ENCODE measurements at places on chromosomes 7 and 10.

DNA sequence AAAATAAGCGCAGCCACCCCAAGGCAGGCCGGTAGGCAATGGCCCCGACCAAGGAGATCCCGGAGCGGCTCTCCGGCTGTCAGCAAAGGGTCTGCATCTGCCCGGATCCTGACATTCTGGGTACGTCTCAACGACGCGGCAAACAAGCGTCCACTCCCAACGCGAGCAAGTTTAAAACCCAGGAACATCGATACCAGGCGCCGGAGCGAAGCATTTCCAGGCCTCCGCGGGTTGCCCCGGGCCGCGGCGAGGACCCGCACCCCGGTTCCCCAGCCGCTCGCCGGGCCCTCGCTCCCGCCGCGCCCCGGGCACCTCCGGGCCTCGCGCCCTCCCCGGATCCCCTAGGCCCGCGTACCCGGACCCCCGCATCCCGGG lies 453 bp downstream of the URGCP start:
- peak; percentile 45 for DNase-seq

DNA sequence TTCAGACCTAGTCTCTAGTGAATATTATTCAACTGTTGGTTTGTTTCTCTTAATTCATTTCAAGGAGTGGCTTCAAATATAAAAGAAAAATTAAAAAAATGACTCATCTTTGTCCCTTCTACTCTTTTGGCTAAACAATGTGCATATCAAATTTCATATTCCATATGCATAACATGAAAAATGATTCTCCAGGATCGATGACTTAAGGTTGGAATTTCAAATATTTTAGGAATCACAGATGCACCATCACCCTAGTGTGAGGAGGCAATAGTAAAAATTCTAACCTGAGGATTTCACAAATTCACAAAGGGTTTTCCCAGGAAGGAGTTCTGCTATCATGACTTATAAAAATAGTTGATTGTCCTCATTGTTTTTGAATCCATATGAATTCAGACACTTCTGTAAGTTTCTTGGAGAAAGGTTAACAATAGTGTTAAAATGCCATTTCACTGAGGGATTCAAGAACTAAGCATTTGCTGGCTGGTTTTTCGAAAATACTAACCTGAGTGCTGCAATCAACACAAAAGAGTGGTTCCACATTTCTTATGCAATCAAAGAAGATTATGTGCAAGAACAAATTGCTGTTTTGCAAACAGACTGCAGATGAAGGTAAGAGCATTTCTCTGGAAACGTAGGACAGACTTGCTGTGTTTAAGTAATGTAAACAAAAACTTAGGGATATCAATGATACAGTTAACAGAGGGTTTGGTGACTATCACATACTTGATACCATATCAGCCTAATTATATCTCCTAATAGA lies 547.5 kb upstream of the LRRTM3 start:
- DNase-seq, result peak; percentile 53

DNA sequence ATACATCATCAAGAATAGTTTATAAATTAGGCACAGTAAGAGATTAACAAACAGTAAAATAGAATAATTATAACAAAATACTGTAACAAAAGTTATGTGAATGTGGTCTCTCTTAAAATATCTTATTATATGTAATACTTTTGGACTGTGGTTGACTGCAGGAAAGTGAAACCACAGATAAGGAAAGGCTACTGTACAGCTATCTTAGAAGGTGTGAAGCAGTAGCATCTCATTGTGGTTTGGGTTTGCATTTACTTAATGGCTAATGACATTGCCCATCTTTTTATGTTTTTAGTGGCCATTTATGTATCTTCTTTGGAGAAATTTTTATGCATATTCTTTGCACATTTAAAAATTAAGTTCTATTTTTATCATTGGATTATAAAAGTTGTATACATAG lies 296.4 kb upstream of the MAGI2 start:
- no peak for DNase-seq

- DNase-seq, result no peak
Measured at GRCh38 chr7:106839511-106839910, 25.6 kb upstream of the PIK3CG start.

GRCh38 chr10:113240736-113241135 lies 290.7 kb downstream of the TCF7L2 start:
- DNase-seq, result no peak

GRCh38 chr10:124916098-124916584 lies 25.8 kb upstream of the ZRANB1 start:
- peak; percentile 28 for DNase-seq

GRCh38 chr10:58508316-58508715 lies 4.4 kb upstream of the BICC1 start:
- peak; percentile 88 for DNase-seq

- DNase-seq, result no peak
Measured at GRCh38 chr10:23692736-23693135, 253.9 kb downstream of the OTUD1 start.

GRCh38 chr7:34260279-34260678 lies 354.9 kb downstream of the BMPER start:
- peak; percentile 97 for DNase-seq

Data from fibroblast of skin of right biceps (primary cell).